ENCODE measurements at places on chromosomes 7 and 10.

GRCh38 chr7:40760987-40761386 is 626.2 kb downstream of the SUGCT start:
- H3K27ac ChIP-seq, result no peak overlapping the region
- no peak overlapping the region for H3K4me3 ChIP-seq
- DNase-seq, result no peak
- no peaks in the 10 kb centered on the region for H3K36me3 ChIP-seq

GRCh38 chr7:64098-64915 is 128.1 kb upstream of the FAM20C start:
- no peak overlapping the region for H3K27ac ChIP-seq
- no peak overlapping the region for H3K4me3 ChIP-seq
- H3K4me1 ChIP-seq, result no peaks in the 10 kb centered on the region
- no peak for DNase-seq

GRCh38 chr7:138746073-138746472 is 44.9 kb upstream of the SVOPL start:
- H3K36me3 ChIP-seq, result no peaks in the 10 kb centered on the region
- H3K4me1 ChIP-seq, result no peaks in the 10 kb centered on the region
- no peak for DNase-seq
- H3K4me3 ChIP-seq, result no peak overlapping the region
- no peak overlapping the region for H3K27ac ChIP-seq

DNA sequence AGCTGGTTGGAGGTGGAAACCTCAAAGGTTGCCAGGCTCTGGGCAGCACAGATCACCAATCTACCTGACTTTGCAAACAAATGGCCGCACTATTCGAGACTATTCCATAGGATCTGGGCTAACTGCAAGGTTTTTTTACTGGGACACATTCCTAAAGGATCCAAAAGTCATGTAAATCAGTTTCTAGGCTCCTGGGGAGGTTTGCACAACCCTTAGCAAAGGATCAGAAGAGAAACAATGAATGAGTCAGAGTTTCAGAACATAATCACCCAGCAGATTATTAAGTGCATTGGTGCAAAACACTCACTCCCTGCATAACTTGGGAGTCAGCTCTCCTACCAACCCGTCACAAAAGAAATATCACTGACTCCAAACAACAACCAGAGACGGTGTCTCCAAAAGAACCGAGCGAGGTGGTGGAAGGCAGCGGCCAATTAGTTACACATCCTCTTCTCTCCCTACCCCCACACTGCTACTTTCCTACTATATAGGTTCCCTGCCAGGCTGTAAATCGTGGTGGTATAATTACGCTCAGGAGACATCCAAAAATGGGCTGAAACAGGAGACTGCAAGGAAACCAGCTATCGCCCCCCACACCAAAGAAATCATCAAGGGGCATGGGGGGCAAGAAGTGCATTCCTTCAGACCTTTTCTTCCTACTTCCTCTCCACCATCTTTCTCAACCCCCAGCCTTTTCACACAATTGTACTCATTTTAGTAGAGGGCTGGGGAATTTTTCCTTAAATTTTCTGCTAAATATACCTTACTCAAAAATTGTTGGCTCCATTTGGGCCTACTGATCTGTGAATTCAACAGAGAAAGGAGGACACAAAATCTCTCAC is 3.2 kb downstream of the UBE2H start:
- no peaks in the 10 kb centered on the region for H3K27me3 ChIP-seq
- H3K27ac ChIP-seq, result peak overlapping the region; percentile 99
- DNase-seq, result no peak
- peak overlapping the region; percentile 69 for H3K4me3 ChIP-seq
- H3K36me3 ChIP-seq, result no peaks in the 10 kb centered on the region
- H3K4me1 ChIP-seq, result peaks cover 45% of the 10 kb centered on the region

- no peaks in the 10 kb centered on the region for H3K36me3 ChIP-seq
- DNase-seq, result no peak
- no peaks in the 10 kb centered on the region for H3K4me1 ChIP-seq
- H3K27me3 ChIP-seq, result no peaks in the 10 kb centered on the region
Measured at GRCh38 chr10:20887706-20888555, 9.2 kb downstream of the NEBL start.

GRCh38 chr10:97497572-97498075 is 598 bp downstream of the MMS19 start:
- H3K36me3 ChIP-seq, result peaks cover 5% of the 10 kb centered on the region
- peak overlapping the region; percentile 94 for H3K27ac ChIP-seq
- H3K27me3 ChIP-seq, result no peaks in the 10 kb centered on the region
- peak overlapping the region; percentile 84 for H3K4me3 ChIP-seq
- peaks cover 51% of the 10 kb centered on the region for H3K4me1 ChIP-seq

DNA sequence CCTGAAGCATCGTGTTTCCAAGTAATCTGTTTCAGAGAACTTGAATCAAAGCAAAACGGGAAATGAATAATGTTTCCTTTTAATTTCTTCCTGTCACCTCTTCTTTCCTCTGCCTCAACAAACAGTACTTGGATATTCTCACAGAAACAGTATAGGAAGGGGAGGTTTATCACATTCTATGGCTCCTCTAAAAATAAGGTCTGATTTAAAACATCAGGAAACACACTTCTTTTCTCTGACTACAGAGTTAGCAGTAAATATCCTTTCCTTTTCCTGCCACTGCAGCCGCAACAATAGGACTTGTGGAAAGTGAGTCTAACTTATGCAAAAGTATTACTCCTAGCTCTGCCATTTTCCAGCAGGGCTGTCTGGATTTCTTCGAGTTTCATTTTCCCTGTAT is 62.3 kb downstream of the CH25H start:
- no peaks in the 10 kb centered on the region for H3K4me1 ChIP-seq
- no peak overlapping the region for H3K4me3 ChIP-seq
- no peaks in the 10 kb centered on the region for H3K27me3 ChIP-seq
- DNase-seq, result no peak
